Fibroblast of skin of right biceps (primary cell): ENCODE measurements at places on chromosomes 12 and 14.
A peak's percentile ranks its signal among the peaks of the same experiment; 100 is the strongest.

- DNase-seq, result no peak
Measured at GRCh38 chr14:96231056-96231455, 25.0 kb upstream of the BDKRB1 start.

- peak; percentile 93 for DNase-seq
Measured at GRCh38 chr14:52131640-52132320, 62.9 kb upstream of the NID2 start.

DNA sequence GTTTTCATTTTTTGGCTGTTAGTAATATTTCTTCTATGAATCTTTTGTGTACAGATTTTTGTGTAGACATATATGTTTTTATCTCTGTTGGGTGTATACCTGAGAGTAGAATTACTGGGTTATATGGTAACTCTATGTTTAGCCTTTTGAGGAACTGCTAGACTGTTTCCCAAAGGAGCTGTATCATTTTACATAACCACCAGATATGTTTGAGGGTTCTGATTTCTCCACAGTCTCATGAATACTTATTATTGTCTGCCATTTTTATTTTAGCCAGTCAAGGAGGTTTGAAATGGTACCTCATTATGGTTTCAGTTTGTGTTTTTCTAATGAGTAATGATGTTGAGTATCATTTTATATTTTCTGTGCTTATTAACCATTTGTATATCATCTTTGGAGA is 1.9 kb downstream of the PCNX4 start:
- DNase-seq, result peak; percentile 2

- DNase-seq, result no peak
Measured at GRCh38 chr12:56330936-56331490, 2.8 kb downstream of the PAN2 start.

DNA sequence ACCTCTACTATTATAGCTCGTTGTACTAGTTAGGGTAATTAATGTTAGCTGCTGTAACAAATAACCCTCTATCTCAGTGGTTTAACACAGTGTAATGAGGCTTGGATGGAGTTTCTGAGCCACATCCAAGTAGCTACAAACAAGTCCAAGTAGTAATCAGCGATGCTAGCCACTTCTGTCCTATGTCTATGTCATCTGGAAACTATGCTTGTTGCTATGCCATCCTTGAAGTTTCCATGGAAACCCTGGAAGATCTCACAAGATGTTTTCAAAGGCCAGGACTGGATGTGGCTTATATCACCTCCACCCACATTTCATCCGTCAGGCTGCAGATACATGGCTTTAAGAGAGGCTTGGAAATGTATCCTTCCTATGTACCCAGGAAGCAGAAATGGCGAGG is 422.1 kb downstream of the AACS start:
- DNase-seq, result no peak

DNA sequence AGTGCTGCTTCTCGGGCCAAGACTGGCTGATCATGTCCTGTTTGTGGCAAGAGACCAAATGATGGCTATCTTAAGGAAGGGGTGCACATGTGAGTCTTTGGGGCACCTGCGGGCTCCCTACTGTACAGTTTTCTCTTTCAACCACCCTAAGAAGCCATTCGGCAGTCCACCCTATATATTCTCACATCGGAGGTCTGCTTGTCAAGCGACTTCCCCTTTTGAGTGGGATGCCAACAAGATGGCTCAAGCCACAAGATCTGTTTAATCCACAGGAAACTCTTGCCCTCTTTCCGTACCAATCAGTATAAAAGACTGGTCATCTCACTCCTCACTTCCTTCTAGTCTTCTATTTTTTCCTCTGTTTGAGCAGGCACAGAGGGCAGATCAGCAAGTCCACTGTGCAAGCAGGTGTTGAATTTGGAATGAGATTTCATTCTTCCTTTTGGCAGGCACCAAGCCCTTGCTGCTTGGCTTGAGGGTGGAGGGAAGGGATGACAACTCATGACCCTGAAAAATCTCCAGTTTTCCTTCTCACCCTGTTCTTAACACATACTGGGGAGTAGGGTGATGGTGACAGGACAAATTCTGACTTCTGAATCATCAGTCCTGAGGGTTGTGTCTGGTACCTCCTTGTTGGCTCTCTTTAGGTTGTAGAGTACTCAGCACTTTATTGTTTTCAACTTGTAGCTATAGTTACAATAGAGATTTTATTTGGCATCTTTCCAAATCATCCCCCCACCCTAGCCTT is 17.6 kb downstream of the LACRT start:
- DNase-seq, result no peak

DNA sequence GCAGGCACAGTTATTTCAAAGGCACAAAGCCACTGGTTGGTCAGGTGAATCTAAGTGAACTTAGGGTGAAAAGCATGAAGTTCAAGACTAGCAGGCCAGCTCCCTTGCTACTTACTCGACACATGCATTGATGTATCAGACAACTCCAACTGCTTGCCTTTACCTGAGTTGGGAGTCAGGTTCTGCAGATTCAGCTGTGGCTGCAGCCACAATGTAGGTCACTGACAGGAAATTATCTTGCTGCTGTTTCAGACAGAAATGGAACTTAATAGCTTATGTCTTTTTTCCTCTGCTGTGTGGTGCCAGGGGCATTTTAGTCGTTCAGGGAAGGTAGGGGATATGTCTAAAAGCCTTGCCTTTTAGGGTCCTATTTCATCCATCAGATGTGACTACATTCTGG is 125.6 kb upstream of the RPH3A start:
- no peak for DNase-seq

DNA sequence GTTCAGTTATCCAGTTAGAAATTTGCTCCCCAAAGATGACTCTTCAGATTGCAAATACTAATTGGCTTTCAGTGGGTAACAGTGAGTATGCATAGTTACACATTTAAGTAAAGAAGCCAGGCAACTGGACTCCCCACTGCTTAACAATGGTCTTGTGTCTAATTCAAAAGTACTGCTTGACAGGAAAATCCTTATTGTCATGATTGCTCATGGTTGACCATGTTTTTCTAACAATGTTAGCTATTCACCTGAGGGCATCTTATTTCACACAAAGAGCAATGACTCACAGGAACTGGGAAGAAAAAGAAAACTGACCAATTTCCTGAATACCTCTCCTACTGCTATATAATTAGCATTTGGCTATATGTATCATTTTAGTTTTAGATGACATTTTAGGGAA is 33.7 kb upstream of the ALG10B start:
- DNase-seq, result no peak

DNA sequence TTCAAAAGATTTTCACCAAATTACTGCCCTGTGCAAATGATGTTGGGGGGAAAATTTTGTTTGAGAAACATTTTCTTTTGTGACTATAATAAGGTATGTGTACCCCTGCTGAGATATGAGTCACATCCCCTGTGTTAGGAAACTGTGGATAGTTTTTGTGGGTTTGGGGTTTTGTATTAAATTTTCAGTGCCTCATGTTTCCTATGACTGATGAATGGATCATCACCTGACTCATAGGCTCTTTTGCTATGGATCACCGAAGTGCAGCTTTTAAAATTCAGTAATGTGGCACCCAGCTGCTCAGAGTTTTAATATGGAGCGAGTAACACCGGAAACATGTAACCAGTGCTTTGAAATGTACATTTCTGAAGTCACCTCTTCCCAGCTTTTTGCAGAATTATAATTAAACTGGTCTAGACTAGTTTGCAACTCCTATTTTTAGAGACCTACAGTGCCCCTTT is 167.4 kb upstream of the HMGA2 start:
- DNase-seq, result peak; percentile 99

DNA sequence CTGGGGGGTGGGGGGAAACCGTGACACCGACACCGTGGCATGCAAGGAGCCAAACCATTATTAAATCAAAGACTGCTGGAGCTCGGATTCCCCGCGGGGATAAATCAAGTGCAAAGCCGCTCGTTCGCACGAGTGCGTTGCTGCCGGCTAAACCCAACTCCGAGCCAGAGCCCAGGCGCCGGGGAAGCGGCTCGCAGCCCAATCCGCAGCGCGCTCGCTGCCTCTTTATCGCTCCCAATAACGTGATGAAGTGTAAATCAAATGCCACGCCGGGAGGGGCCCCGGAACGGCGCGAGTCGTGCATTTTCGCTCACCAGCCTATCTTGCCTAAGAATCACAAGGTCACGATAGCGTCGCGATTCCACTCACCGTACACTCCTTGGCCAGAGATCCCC is 1.3 kb downstream of the MDGA2 start:
- no peak for DNase-seq

DNA sequence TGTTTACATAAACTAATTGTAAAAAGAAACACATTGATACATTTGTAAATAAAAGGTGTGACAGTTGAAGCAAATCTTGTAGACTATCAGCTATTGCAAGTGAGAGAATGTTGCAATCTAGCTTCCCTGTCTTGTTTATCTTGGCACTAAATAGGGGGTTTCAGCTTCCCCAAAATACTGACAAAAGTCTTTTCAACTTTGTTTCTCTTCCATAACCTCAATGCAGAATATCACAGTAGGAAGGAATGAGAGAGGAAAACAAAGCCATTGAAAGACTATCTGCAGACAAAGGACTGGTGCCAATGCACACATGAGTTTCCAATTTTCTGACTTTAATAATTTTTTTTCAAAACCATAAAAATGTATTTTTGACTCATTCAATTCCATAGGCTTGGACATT is 886.2 kb upstream of the MGAT4C start:
- DNase-seq, result peak; percentile 56

GRCh38 chr14:61471297-61472005 is 150.1 kb downstream of the PRKCH start:
- no peak for DNase-seq

DNA sequence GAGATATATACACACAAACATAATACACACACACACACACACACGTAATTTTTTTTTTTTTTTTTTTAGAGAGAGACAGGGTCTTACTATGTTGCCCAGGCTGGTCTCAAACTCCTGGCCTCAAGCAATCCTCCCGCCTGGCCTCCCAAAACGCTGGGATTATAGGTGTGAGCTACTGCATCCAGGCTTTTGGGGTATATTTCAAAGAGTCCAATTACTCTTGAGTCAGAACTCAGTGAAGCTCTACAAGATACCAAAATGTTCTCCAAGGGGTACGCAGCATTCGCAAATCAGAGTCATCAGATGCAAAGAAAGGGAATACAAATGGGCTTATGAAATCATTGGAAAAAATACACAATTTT is 54.0 kb downstream of the PHLDA1 start:
- no peak for DNase-seq
